Stimulated activated CD4-positive, alpha-beta T cell treated with anti-CD3 and anti-CD28 coated beads, Interleukin-12 subunit alpha, Interleukin-12 subunit beta, amount 100 ng/mL, for 48 hours (primary cell): ENCODE measurements at places on chromosomes 3 and 15.

DNA sequence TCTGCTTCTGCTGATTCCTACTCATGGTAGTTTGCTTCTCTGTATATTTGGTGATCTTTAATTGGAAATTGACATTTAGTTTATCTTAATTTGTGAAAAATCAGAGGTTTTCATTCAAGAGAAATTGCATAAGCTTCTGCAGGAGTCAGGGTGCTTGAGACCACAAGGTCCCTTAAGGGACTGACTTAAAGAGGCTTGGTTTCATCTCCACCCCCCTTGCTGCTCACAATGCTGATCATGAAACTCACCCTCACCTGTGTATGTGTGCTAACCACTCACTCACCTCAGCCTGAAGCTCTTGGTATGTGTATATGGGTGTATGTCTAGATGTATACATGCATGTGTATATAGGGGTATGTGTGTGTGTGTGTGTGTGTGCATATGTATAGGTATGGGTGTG, 11.4 kb downstream of the PGPEP1L start:
- DNase-seq, result no peak

DNA sequence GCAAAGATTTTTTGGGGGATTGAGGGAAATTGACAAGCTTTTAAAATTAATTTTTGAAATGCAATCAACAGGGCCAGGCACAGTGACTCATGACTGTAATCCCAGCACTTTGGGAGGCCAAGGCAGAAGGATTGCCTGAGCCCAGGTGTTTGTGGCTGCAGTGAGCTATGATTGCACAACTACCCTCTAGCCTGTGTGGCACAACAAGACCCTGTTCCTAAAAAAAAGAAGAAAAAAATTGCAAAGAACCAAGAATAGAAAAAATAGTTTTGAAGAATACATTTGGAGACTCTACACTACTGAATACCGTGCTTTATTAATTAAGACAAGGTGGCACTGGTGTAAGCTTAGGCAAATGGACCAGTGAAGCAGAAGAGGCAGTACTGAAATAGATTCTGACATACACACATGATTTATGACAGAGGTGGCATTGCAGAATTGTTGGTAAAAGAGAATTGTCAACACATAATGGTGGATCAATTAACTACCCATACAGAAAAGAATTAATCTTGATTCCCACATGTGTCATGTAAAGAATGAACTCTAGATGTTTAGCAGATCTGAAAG, 443.3 kb upstream of the ATP11B start:
- DNase-seq, result no peak

GRCh38 chr3:45910892-45911291, 24.5 kb downstream of the CCR9 start:
- no peak for DNase-seq

DNA sequence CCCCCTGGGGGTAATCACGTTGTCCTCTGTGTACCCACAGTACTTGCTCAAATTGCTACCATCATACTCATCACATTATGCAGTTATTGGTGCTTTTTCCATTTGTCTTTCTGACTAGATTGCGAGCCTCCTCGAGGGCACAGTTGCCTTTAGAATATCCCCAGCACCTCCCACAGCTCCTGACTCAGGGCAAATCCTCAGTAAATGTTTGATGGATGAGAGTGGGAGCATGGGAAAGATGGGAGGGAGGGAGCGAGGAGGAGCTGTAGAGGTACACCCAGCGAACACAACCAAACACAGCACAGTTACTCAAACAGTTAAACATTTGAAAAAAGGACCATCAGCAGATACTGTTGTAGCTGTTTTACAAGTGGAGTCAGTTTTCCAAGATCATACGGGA, 27.9 kb downstream of the SIDT1 start:
- DNase-seq, result no peak

GRCh38 chr3:133457465-133458067, 57.7 kb downstream of the BFSP2 start:
- DNase-seq, result no peak

GRCh38 chr3:54818486-54818885, 109.4 kb downstream of the LRTM1 start:
- no peak for DNase-seq

DNA sequence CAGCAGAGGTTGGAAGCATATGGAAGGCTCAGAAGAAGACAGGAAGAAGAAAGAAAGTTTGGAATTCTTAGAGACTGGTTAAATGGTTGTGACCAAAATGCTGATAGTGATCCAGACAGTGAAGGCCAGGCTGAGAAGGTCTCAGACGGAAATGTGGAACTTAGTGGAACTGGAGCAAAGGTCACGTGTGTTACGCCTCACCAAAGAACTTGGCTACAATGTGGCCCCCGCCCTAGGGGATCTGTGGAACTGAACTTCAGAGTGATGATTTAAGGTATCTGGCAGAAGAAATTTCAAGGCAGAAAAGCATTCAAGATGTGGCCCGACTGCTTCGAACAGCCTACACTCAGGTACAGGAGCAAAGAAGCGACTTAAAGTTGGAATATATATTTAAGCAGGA, 83.1 kb downstream of the MYO5A start:
- DNase-seq, result no peak

DNA sequence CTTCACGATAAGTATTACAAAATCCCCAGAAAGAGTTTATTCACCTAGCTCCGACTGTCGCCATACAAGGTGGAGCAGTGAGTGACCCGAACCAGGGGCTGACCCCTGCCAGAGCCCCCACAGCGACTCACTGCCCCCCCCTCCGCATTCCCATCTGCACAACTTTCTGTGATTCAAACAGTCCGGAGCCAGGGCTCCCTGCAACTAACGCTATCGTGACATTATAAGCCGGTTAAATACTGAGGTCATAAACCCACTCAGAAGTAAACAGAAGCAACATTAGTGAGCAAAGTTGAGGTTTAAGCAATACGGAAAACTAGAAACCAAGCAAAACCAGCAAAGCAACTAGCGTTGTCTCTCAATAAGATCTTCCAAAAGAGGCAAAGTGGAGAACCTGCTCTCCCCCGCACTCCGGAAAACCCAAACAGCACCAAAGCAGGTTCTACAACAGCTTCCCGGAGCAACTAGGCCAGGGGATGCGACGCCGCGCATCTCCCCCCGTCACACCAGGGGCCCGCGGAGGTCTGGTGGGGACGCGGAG, 642 bp downstream of the SCAP start:
- peak; percentile 4 for DNase-seq

DNA sequence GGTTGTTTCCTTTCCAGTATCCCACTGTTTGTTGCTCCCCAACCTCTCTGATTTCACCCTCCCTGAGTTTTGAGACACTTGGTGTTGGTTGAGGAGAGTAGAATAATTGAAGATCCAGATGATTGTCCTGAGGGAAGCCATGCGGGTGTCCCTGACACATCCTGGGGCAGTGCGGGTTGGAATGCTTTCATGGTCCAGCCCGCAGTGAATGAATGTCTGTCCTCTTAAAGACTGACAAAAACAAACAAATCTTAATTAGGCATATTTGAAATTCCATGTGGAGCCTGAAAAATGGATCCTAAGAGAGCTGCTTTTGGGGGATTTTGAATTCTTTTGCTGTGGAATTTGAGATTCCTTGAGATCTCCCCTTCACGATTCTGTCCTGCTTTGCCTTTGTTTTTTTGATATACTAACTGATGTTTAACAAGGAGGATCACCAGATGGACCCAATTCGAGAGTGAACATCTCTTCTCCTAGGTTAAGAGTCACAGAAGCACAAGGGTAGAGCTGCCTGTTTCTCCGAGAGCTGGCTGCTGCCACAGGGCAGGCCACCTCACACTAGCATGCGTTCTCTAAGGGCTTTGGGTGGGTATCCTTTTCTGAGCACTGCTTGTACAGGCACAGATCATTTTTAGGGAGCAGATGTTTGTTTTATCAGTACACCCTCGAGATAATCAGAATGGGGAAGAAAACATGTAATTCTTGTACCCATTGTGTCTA, 47.4 kb downstream of the GPR171 start:
- DNase-seq, result no peak

GRCh38 chr3:132315851-132316250, 1.4 kb upstream of the ACP3 start:
- no peak for DNase-seq

DNA sequence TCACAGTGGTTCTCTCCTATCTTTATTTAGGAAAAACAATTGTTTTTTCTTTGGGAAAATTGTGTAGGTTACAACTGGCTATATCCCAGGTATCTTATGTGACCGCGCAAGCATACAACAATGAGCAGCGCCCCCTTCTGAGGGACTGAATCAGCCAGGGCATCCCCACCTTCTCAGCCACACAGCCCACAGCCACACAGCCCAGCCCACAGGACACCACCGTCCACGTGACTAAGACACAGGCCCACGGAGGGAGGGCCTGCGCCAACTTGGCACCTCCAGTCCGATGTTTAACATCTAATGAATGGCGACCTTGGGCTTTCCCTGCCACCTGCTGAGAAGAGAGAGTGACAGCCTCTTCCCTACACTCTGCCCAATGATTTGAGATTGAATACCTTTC, 68.1 kb downstream of the ATP10A start:
- DNase-seq, result no peak

DNA sequence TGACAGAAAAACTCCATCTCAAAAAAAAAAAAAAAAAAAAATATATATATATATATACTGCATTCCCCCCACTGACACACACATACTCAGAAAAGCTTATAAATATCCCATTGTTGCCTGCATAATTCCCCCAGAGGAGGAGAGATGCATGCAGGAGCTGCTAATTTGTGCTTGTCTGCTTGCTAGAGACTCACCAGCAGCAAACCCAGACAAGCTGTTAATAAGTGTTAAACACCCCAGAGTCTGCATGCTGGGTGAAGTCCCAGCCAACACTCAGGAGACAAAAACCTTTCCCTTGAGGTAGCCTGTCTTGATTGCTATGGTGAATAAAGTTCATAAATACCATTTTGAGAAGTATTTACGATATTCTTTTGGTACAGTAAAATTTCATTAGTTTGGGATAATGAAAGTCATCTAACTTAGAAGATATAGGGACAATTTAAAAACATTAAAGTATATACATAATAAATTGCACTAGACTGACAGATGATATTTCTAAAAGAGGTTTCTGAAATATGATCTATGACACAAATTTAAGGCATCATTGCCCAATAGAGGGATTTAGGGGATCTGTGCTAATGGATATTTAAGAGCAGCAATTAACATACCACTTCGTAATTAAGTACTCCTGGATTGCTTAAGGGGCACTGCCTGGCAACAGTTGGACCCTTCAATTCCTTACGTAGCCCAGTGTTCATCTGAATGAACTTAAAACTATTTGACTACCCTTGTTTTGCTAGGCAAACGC, 400.0 kb upstream of the C2CD4B start:
- DNase-seq, result no peak

DNA sequence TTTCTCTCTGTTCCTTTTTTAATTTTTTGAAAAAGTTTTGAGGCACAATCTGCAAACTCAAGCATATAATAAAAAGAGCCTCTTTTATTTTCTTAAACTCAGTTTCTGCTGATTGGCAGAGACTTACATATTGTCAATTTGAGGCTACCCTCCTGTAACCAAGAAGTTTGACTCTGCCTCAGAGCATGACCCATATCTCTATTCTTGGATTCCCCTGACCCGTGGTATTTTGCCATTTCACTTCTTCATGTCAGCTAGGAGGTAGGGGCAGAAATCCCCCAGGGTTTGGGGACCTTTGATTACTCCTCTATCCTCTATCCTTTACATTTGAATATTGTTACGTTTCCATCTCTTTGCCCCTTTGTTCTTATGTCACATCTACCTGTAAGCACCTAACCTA, 479.1 kb upstream of the ALCAM start:
- DNase-seq, result no peak

- DNase-seq, result no peak
These were observed 712.5 kb downstream of the MCTP2 start for GRCh38 chr15:94943888-94944287.

- no peak for DNase-seq
These were observed 28.5 kb downstream of the SELENOT start for GRCh38 chr3:150631515-150632221.

DNA sequence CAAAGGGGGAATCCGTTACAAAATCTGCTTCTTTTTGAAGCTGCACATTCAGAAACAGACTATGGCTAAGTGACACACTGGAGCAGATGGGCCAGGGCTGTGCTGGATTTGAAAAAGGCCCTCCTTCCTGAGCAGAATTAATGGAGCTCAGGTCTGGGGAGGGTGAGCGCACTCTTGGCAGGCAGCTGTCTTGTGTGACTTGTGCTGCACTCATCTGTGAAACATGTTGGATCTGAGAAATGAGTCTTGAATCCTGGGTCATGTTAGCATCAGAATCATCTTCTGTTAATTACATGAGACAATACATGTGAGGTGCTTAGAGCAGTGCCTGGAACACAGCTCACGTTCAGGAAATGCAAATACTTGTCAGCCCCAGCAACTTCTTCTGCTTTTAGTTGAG, 219.6 kb downstream of the THSD4 start:
- no peak for DNase-seq

- no peak for DNase-seq
These were observed 34.4 kb upstream of the CASR start for GRCh38 chr3:122148941-122149627.

- no peak for DNase-seq
These were observed 64.8 kb downstream of the SCN11A start for GRCh38 chr3:38986901-38987300.

DNA sequence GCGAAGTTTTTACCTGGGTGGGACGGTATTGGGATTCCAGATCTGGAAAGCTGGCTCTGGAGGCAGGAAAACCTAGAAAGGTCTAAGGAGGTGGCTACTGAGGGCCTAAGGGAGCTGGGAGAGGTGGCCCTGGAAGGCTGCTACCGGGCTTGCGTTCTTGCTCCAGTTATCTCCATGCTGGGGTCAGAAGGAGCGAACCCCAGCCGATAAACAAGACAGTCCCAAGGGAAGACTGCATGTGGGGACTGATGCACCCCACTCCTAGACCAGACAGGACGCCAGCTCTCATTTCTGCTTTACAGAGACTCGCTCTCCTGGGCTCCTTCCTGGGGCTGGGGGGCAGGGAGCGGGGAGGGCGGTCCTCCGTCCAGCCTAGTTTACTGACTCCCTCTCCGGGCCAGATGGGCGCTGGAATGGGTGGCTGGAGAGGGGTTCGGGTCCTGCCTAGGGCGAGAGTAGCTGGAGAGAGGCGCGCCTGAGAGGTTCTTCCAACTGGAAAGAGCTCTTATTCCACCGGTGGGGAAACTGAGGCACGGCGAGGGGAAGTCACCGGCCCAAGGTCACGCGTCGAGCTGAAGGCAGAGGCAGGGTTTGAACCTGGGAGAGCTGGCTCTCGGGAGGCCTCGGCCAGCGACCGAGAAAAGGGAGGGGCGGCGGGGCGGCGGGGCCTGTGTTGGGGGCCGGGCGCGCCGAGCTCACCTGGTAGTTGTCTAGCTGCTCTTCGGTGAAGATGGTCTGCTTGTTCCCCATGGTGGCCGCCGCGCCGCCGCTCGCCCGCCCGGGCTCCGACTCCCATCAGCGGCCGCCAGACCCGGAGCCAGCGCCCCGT, 565 bp downstream of the CIB2 start:
- DNase-seq, result peak; percentile 12
